ENCODE measurements at places on chromosomes 1 and 21.
A peak's percentile ranks its signal among the peaks of the same experiment; 100 is the strongest.

GRCh38 chr21:36478941-36479340 lies 981 bp downstream of the CLDN14 start:
- no peak for DNase-seq

- no peak for DNase-seq
Observed at GRCh38 chr1:229452956-229453801, 19.3 kb upstream of the ACTA1 start.

DNA sequence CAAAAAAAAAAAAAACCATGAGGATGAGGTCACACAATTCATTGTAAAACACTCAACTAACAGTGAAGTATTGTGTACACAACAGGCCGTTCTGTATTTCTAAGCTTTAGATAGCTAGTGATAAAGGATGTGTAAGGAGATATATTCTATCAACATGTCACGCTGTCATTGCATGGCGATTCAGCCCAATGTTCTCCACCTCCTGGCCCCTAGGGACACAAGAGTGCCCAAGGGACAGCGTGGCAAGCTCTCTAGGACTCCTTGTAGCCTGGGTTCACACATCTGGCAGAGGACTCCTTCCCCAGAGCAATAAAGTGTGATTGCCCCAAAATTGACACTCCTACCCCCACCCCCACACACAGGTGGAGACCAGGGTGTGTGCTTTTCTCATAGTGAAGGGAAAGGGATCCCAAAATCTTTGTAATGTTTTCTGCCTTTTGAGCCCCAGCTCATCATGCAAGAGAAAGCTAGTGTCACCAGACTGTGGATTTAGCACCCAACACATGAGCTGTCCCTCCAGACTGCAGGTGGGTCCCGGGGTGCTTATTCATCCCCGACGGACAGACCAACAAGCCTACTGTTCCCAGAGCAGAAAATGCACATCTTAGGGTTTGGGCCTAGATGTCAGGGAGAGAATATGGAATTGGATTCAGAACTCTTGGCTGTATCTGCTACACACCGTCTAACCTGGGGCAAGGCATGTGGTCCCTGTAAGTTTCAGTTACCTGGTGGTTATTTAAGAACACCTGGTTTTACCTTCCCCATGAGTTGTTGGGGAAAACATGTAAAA lies 11.5 kb downstream of the TMPRSS3 start:
- DNase-seq: no peak

DNA sequence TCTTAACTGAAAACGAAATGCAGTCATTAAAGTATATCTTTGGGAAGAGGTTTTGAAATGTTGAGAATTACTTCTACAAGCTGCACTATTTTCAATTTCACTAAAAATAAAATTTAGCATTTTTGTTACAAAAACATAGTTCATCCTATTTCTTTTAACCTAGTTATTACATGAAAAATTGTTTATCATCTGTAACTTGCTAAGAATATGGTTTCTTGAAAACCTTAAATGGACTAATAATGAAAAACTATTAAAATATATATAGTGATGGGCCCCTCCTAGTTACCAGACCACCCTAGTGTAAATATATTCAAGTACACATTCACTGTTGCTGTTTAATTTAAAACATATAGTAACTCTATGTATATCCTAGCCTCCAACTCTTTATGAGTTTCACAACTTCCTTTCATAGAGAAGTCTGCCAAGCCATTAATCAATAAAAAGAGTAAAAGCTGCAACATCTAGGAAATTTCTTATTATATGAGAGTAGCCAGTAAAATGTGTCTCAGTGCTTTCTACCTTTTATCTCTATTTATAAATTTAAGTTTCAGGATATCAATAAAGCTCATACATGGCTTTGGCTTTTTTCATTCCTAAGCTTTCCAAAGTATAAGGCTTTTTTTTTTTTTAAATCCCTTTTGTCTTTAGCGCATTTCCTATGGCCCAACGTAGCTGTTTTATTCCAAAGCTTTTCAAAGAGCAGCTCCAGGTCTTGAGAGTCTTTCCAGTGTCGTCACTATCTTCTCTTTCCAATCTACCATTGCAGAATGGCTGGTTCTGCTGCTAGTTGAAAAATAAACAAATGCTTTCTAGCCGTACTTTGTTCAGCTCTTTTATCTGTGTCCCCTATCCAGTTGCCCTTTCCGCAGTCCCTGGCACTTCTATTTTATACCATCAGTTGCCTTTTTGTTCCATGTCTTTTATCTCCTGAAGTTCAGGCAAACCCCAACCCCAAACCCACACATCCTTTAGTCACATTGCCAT lies 6.5 kb downstream of the IRF2BP2 start:
- DNase-seq: no peak

DNA sequence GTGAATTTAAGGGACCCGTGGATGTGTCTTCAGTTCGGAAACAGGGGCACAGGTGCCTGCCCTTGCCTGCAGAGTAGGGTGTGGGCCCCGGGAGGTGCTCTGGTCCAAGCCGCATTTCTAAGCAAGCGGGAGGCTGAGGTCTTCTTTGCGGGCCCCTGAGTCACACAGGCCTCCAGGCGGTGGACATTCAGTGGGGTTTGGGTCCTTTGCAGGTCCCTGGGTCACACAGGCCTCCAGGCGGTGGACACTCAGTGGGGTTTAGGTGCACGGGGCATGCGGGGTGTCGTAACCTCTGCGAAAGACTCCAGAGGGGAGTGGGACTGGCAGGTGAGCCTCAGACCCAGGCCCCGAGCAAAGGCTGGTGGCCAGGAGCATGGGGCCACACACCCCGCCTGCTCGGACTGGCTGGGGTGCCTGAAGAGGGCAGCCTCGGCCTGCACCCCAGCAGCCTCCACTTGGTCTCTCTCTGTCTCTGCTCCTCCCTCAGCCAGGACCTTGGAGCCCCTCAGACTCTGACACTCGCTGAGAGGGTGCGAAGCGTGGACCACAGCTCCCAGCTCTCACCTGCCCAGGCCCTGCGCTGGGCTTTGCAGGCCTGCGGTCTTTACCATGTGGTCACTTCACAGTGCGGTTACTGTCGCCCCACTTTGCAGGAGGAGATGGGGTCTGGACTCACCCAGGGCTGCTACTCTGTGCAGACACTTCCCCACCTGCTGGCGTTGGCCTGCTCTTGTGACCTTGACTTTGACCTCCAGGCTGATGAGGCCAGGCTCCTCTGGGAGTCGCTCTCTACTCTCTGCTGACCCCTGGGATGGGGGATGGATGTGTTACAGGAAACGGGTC lies 6.0 kb upstream of the AGPAT3 start:
- DNase-seq: peak; percentile 28

DNA sequence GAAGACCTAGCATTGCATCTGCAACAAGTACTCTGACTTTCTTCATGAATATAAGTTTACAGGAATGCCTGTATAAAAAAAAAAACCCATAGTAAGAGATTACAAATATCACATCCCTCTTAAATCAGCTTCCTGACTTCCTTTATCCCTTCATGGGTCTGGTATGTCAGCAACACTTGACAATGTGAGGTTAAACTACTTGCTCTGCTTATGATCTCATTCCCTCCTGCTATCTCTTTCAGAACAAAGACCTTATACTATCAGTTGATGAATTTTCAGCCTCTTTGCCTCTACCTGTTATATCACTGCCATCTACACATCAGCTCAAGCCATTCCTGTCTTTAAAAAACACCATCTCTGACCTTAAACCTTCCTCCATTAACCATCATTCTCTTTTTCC lies 130.9 kb upstream of the SAMSN1 start:
- DNase-seq: no peak

DNA sequence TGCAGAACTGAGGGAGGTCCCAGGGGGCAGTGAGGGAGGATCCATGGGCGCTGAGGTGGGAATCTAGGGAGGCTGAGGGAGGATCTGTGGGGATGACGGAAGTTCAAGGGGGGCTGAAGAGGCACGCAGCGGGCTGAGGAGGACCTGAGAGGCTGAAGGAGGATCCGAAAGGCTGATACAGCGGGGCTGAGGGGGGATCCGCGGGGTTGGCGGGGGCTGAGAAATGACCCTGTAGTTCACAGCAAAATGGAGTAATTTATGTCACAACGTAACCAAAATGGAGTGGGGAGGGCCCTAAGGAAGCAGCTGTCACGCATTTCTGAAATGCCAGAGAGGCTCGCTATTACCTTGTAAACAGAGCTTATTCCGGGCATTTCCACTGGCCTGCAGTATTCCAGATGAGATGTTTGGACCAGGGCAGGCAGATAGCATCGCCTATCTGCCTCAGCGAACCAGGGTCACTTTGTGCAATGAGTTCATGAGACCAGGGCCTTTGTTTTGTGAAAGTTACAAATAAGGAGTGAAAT lies 926 bp upstream of the MRPL55 start:
- no peak for DNase-seq

DNA sequence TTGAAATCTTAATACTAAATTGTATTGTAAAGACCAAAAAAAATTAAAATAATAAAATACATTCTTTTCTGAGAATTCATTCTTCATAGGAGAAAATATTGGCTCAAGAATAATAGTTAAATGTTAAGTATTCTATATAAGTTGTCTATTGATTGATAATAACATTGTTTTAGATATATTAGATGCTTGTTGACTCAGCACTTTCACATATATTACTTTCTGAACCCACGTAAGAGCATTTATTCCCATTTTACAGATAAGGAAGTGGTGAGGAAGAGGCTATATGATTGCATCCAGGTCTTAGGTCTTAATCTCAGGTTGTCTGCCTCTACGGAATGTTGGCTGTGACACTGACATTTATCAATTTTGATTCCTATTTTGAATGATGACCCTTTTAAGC lies 898.8 kb downstream of the TTLL7 start:
- no peak for DNase-seq

- no peak for DNase-seq
Observed at GRCh38 chr1:18132022-18132710, 24.6 kb downstream of the IGSF21 start.

DNA sequence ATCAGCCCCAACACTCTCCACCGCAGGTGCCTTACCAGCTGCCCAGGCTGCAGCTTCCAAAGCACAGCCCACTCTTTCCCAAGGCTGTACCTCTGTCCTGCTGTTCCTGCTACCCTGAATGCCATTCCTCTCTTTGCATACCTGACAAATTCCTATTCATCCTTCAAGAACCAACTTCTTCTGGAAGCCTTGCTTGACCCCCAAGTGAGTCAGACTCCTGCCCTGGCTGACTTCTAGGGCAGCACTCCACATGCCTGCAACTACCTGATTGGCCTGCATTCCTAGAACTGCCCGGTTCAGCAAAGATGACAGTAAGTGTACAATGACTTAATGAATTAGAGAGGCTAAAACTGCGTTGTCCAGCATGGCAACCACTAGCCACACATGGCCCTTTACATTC lies 20.8 kb upstream of the PDZK1IP1 start:
- no peak for DNase-seq

- DNase-seq: no peak
Observed at GRCh38 chr1:112712191-112712590, 2.9 kb downstream of the PPM1J start.

DNA sequence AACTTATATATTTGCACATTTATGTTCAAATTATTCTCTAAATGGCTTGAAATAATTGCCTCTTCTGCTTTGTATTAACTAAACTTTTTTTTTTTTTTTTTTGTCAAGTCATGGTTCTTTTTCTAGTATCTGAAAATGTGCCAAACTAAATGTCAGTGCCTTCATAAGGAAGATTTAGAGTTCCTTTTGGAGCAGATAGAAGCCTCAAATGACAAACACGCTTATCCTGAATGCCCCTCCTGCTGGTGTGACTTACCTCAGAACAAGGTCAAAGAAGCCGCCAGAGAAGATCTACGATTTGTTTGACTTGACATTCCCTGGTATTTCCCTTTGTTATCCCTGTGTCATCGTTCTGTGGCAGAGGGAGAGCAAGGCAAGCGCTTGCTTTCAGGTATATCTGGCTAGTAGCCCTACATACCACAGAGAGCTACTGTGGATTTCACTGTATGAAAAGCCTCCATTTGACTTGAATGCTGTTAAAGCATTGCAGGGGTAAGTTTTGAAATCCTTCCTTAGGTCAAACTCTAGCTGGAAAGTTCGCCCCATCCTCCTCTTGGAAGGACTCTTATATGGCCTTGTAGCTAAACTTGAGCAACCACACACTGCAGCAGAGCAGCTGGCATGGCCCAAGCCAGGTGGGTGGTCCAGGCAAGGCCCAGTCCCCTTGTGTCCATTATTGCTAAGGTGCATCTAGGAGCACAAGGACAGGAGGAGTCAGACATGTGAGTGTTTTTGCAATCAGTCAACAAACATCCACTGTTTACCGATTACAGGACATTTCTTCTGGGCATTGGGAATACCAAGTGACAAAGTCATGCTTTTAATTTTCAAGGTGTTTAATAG lies 285.4 kb upstream of the USP25 start:
- no peak for DNase-seq

DNA sequence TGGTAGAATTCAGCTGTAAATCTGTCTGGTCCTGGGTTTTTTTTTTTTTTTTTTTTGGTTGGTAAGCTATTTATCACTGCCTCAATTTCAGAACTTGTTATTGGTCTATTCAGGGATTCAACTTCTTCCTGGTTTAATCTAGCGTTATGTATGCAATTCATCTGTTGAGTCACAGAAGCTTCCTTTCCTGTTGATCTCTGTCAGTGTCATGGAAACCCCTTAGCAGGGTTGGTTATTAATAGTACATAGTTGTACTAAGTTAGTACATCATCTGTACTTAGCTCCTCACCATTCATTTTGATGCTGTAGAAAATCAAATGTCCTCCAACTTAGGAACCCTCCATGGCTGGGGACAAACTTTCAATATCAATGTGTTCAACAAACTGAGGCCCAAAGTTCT lies 51.0 kb upstream of the BARHL2 start:
- DNase-seq: no peak

- DNase-seq: peak; percentile 58
Observed at GRCh38 chr1:53328009-53328461, at the start of gene LRP8. LRP8 (minus strand) TSS chr1:53328070; CDS start chr1:53327912, 158 bp downstream.

DNA sequence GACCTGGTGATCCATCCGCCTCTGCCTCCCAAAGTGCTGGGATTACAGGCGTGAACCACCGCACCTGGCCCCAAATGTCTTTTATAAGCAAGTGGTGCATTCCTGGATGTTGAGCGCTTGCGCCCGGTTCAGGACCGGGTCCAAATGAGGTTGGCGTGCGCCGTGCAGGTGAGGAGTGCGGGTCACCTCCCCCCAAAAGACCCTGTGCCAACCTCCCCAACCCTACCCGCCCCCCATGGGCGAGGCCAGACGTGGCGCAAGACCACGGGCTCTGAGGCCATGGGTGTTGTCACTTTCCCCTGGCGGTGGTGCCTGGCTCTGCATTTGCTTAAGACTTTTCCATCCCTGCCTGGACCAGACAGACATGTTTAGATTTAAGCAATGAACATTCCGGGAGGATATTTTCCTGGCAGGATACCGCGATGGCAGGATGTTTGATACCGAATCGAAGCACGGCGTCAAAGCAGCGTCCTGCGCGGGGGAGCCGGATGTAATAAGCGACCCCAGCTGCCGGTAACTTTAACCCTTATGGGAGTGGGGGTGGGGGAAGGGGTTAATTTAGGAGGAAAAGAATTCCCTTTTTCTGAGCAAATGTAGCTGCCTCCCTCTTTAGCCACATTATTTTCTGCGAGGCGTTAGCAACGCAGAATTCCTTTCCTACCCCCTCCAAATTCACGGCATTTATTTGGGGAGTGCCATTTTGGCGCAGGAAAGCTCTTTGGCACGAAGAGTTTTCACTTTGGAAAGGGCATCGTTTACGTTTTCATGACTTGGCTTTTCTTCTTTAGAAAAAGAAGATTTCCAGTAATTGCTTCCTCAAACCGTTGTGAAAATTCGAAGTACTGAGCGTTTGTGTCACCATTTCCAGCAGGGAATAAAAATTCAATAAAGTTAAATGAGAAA lies 27.8 kb upstream of the RNF187 start:
- peak; percentile 50 for DNase-seq
